ENCODE measurements at places on chromosomes 3 and 15.

- no peak for DNase-seq
These were observed 43.7 kb downstream of the STAG1 start for GRCh38 chr3:136708333-136708985.

DNA sequence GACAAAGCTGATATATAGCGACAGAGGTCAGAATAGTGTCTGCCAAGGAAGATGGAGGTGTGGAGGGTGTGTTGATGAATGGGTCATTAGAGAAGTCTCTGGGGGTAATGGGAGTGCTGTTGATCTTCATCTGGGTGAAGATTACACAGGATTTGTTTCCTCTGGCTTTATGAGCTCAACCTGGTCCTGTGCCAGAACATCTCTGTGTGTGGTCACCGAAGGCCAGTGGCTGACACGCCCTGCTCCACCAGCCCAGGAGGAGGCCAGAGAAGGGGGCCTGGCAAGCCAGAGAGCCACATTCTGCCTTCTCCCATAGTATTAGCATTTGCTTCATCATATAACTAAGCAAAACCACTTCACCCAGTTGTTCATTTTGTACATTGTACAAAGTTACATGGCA, 121.1 kb downstream of the ZNF621 start:
- DNase-seq: peak; percentile 28

GRCh38 chr15:90869140-90869541, 753 bp downstream of the FURIN start:
- DNase-seq: no peak

GRCh38 chr15:65278480-65278879, 8.2 kb downstream of the PARP16 start:
- no peak for DNase-seq

DNA sequence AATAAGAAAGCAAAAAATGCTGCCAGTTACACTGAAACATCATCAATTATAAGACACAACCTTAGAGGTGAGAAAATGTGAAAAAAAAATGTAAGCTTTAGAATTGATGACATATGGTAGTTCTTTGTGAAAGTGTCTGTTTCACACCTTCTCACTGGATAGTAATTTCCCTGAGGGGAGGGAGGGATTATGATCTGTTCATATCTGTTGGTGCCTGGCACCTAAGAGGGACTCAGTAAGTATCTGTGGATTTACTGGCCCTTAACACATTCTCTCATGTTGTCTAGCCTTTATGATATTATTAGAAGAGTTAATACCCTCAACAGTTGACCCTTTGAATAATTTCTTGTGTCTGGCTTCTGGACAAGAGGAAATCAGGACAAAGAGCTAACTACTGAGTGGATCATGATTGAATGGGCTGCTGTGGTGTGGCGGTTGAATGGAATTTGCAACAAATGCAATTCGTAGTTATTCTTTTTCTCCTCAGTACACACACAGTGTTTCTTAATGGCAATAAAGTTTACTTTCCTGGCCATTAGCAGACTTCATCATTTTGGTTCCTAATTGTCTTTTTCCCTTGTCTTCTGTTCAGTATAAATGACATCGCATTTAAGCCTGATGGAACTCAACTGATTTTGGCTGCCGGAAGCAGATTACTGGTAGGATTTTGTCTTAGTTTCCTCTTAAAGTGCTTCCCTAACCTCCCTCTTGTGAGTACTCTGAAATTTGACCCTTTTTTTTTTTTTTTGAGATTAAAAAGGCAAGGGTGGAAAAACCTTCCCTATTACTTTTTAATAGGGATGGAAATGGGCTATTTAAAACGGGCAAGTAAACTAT, 9.5 kb downstream of the IFT122 start:
- peak; percentile 49 for DNase-seq

DNA sequence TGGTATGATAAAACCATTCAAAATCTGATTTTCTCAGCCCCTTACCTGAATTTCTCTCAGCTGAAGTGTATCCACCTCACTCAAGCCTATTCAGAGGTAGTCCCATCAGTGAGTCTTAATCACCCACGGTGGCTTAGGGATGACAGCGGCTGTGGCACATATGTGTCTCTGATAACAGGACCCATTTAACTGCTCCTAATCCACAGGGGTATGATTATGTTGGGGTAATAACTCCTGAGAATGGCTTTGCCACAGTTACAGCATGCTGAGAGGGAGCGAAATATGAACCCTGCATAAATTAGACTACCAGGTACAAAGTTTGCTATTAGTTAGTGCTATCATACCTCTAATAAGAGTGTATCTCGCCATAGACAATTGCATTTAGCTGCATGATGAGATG, 10.6 kb downstream of the CLRN1 start:
- no peak for DNase-seq

GRCh38 chr3:55631766-55632331, 144.7 kb upstream of the WNT5A start:
- no peak for DNase-seq

DNA sequence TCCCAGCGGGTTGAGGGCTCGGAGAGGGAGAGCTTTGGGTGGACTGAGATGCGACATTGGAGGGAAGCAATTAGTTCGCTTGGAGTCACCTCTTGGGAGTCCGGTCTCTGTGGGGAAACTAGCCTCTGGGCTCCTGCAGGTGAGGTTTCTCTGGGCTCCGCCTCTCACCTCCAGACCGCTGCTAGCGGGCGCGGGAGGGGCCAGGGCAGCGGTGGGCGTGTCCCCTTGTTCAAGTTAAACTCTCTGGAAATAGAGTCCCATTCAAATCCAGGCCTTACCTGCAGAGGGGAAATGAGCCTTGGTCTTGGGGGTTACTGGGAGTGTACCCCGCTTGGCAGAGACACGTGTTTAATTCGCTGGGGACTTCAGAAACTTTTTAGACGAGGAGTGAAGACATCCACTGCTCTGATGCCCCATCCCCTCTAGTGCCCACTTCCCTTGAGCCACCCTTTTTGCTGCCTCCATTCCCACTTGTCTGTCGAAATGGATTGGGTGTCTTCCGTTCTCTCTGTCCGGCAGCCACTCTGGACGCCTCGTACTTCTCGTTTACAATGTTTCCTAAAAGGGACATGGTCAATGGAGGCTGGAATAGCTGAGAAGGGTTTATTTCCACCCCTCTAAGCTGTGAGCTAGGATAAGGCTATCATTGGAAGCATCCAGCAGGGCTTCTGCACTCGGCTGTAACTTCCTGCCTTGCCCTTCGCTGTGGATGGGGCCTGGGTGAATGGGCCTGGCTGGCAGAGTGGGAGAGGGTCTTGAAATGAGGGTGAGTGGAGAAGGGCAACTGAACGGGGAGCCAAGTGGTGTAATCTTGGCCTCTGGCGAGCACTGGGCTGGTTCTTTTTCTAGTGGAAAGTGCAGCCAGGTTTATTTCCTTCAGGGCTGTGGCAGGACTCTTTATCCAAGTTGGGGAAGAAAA, 1.1 kb downstream of the MITF start:
- DNase-seq: no peak

- no peak for DNase-seq
These were observed 9.0 kb downstream of the SLC24A1 start for GRCh38 chr15:65630760-65631159.

GRCh38 chr3:126911162-126912026, 71.5 kb upstream of the PLXNA1 start:
- no peak for DNase-seq

DNA sequence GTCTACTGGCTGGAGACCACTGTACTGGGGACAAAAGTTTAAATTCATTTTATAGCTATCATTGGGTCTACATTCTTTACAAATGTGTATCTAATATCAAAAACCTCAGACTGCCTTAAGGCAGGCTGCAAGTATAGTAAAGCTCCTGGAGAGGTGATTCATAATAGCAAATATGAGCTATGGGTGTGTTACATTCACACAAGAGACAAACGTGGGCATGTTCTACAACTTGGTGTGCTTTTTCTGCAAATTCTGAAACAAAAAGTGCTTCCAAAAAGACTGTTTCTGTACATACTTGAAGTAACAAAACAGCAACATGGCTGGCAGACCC, 1101.4 kb downstream of the ROBO1 start:
- DNase-seq: no peak

GRCh38 chr15:31379042-31379441, 52.4 kb downstream of the KLF13 start:
- no peak for DNase-seq

- no peak for DNase-seq
These were observed 68.1 kb upstream of the CTNNB1 start for GRCh38 chr3:41131224-41131623.

DNA sequence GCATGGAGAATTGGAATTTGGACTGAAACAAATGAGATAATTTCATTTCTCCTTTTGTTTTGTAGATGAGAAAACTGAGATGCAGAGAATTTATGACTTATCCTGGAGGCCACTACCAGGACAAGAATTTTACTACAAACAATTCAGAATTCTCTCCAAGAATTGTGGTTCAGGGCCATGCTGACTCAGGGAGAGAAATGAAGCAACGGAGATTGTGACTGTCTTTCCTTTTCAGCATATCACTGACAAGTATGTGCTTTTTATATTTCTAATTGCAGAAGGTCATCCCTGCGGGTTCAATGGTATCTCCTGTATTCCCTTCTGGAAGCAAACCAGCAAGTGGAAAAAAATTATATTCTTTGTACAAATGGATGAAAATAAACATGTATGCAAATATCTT, 170.8 kb upstream of the MITF start:
- DNase-seq: no peak

GRCh38 chr3:28940530-28940929, 340.3 kb upstream of the RBMS3 start:
- DNase-seq: peak; percentile 24

DNA sequence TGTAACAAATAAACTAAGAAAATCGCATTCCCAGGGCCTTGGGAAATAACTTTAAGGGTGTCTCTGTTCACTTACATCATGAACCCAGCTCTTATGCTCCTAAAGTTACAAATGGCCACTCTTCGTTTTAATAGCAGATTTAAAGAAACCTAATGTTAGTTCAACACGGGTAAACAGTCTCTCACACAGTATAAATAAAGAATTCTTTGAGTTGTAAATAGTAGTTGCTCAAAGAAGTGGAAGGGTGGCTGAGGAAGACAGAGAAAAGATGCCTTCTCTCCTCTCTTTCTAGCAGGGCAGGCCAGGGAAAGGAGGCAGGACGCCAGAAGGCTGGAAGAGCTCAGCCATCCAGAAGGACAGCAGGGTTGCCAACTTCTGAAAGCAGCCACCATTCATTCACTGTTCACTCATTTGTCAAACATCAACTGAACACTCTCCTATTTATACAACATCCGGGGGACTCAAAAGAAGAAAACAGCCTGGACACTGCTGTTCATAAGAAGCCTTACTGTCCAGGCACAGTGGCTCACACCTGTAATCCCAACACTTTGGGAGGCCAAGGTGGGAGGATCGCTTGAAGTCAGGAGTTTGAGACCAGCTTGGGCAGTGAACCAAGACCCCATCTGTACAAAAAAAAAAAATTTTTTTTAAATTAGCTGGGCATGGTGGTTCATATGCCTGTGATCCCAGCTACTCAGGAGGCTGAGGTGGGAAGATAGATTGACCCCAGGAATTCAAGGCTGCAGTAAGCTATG, 47.3 kb downstream of the WWTR1 start:
- DNase-seq: no peak

DNA sequence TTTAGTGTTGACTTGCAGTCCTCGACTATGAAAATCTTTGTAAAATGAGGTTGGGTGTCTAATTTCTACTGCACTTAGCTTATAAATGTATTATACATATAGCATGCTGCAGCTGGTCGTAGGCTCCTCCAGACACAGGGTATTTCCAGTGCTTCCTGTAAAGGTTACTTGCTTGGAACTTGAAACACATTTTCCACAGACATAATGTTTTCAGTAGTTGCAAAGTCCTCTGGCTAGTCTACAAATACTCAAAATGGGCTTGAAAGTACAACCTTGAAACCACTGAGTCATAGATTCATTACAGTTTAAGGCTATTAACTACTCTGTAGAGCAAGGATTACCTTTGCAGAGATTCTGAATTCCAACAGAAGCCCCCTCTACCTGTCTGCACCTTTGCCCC, 464.1 kb downstream of the RAP2B start:
- DNase-seq: no peak

DNA sequence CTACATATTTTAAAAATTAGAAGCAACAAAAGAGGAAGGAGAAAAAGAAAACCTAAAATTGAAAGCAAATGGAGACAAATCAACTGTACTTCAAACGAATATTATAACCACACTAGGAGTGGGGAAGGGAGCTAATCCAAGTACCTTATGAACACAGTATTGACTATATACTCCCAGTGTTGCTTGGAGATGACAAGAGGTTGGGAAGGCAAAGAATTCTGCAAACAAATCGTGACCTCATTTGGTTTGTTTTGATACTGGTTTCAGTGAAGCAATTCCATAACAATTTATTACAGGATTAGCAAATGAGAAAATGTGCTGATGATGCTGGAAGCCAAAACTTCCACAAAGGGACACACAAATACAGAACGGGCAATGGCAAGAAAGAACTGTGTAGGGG, 268.1 kb downstream of the ULK4 start:
- peak; percentile 26 for DNase-seq

GRCh38 chr3:12427551-12427950, 56.7 kb upstream of the TSEN2 start:
- no peak for DNase-seq

DNA sequence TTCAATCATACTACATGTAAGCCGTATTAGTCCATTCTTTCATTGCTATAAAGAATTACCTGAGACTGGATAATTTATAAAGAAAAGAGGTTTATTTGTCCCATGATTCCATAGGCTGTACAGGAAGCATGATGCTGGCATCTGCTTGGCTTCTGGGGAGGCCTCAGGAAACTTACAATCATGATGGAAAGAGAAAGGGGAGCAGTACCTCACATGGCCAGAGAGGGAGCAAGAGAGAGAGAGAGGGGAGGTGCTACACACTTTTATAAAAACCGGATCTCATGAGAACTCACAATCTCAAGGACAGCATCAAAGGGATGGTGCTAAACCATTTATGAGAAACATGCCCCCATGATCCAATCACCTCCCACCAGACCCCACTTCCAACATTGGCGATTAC, 14.3 kb upstream of the CLASP2 start:
- no peak for DNase-seq

GRCh38 chr15:93028632-93029213, 60.3 kb downstream of the RGMA start:
- peak; percentile 35 for DNase-seq

GRCh38 chr3:15645246-15645645, 43.7 kb downstream of the BTD start:
- no peak for DNase-seq

- DNase-seq: no peak
These were observed 9.2 kb upstream of the VIPR1 start for GRCh38 chr3:42493126-42493797.

All from eye (tissue), 1 donor.